ENCODE measurements at places on chromosomes 13 and 19.

DNA sequence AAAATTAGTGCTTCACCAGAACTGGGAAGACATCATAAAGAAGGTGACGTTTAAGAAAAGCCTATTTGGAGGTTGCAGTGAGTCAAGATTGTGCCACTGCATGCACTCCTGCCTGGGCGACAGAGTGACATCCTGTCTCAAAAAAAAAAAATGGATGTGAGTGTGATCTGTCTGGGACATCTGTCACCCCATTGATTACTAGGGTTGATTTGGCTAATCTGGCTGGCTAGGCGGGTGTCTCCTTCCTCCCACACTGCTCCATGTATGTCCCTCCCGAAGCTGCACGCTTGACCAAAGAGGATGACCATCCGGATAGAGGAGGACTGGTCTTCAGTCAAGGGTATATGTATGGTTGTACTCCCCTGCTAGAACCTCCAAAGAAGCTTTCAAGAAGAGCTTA, 2.6 kb downstream of the GTF2F2 start:
- no peak for DNase-seq

DNA sequence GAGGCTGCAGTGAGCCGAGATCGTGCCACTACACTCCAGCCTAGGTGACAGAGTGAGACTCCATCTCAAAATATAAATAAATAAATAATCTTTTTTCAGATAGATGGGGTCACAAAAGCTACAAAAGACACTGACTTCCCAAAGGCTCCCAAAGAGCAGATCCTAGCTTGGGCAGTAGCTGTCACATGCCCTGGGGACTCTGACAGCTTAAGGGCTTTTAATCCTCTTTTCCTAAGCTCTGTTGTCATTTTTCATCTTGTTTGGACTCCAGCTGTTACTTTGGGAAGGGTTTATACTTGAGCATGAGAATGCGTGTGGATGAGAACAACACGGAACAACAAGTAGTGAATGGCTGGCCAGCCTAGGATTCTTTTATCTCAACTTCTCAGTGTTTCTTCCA, 231.7 kb downstream of the MZT1 start:
- DNase-seq, result no peak

GRCh38 chr13:76527041-76527440, 359.2 kb downstream of the KCTD12 start:
- DNase-seq, result no peak

DNA sequence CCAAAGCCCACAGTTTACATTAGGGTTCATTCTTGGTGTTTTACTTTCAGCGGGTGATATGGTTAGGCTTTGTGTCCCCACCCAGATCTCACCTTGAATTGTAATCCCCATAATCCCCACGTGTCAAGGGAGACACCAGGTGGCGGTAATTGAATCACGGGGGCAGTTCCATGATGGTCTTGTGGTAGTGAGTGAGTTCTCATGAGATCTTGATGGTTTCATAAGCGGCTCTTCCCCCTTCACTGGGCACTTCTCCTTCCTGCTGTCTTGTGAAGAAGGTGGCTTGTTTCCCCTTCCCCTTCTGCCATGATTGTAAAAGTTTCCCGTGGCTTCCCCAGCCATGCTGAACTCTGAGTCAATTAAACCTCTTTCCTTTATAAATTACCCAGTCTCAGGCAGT, 12.0 kb downstream of the FPR2 start:
- DNase-seq, result no peak

Data from GM10248 (cell line).